ENCODE measurements at places on chromosomes 2 and 18.

GRCh38 chr2:126389446-126389845, 266.5 kb upstream of the GYPC start:
- no peaks in the 10 kb centered on the region for H3K27me3 ChIP-seq
- no peak overlapping the region for H3K27ac ChIP-seq
- no peaks in the 10 kb centered on the region for H3K4me1 ChIP-seq
- no peak overlapping the region for H3K4me3 ChIP-seq
- DNase-seq: no peak

DNA sequence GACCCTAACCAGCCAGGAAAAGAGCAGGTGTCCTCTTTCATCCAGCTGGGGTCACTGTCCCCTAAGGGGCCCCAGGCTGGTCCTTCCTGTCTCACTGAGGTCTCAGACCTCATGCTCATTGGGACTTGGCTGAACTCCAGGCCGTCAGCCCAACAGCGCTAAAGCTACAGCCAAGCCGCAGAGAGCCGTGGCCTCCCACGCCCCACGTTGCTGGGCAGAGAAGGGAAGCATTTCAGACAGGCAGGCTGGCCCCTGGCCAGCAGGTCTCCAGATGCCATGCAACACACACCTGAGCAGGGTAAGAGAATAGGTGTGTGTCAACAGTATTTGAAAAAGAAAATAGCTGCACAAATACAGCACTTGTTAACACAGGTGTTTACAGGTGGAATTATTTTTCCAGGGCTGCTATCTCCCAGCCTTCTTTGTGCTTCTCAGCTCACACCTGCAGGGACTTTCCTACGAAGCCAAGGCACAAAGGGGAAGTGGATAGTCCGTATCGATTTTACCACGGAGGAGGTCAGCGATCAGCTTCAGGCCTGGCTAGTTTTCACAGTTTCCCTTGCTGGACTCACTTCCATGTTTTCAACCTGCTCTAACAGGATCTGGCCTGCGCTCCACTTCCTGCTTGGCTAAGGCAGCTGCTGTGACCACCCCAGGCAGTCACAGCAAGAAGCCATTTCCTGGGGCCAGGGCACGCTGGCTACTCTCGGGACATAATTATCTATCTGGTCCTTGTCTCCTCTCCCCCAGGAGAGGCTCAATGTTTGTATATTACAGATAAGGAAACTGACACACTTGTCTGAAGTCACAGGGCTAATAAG, 156.1 kb upstream of the ID2 start:
- no peak overlapping the region for H3K27ac ChIP-seq
- no peak for DNase-seq
- peaks cover 2% of the 10 kb centered on the region for H3K4me1 ChIP-seq
- H3K36me3 ChIP-seq: no peaks in the 10 kb centered on the region
- no peaks in the 10 kb centered on the region for H3K27me3 ChIP-seq
- no peak overlapping the region for H3K4me3 ChIP-seq

DNA sequence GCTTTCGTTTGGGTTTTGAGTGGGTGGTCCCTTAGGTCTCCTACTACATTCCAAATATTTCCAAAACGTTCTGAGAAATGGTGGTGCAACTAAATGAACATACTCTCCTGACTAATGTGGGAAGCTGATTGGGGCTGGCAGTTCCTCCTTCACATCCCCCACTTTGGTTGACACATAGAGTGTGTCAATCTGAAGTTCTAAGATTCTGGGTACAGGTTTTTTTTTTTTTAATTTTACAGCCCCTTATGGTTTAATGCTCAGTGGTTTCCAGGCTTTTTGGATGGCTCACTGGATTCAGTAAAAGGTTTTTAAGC, 58.4 kb upstream of the ITGB6 start:
- H3K36me3 ChIP-seq: no peaks in the 10 kb centered on the region
- no peak for DNase-seq
- H3K27me3 ChIP-seq: no peaks in the 10 kb centered on the region
- peaks cover 2% of the 10 kb centered on the region for H3K4me1 ChIP-seq

DNA sequence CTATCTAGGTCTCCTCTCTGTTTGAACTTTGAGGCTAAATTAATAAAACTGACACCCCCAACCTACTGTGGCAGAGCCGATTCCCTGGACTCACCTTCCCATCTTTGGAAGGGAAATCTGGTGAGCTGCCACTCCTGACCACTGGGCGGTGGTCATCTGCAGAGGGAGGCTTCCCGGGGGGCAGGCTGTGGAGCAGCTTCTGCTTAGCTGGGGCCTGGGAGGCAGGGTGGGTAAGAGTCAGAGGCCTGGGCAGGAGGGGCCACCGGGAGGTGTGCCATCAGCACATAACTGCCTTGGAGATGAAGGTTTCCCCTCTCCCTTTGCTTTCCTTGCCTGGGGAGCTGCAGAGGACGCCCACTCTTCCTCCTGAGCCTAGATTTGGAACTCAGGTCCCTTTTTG, 2.3 kb upstream of the NPPC start:
- no peaks in the 10 kb centered on the region for H3K36me3 ChIP-seq
- peaks cover 15% of the 10 kb centered on the region for H3K4me1 ChIP-seq
- no peak overlapping the region for H3K27ac ChIP-seq
- no peak overlapping the region for H3K4me3 ChIP-seq
- DNase-seq: no peak
- H3K27me3 ChIP-seq: peaks cover 74% of the 10 kb centered on the region

DNA sequence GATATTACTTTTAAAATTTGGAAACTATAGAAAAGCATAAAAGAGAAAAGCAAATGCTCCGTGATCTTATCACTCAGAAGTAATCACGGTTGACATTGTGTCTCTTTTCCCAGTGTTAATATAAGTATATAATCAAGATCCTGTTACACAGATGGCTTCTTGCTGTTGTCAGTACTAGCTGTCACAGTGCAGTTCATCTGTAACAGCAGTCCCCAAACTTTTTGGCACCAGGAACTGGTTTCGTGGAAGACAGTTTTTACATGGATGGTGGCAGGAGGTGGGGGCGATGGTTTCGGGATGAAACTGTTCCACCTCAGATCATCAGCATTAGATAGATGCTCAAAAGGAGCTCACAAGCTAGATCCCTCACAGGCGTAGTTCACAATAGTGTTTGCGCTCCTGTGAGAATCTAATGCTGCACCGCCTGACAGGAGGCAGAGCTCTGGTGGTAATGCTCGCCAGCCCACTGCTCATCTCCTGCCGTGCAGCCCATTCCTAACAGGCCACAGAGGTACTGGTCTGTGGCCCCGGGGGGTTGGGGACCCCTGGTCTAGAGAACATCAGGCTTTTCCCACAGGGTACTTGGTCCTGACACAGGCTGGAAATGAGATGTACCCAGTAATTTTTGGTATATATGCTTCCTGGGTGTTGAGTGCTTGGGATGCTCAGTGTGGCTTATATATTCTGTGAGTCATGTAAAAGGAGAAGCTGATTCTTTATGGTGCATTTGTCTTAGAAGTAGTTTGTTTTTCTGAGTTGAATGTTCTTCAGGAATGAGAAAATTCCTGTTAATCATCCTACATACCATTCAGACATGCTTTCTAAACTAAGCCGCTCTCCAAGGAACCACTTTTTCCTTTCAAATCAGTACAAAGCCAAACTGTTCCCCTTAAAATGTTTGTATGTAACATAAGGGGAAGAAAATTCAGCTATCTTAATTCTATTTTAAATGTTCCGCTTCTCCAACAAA, 121.8 kb downstream of the NCK2 start:
- H3K27ac ChIP-seq: no peak overlapping the region
- no peak for DNase-seq
- H3K4me1 ChIP-seq: peaks cover 12% of the 10 kb centered on the region
- peaks cover 2% of the 10 kb centered on the region for H3K36me3 ChIP-seq
- no peak overlapping the region for H3K4me3 ChIP-seq

- H3K4me3 ChIP-seq: no peak overlapping the region
- H3K36me3 ChIP-seq: no peaks in the 10 kb centered on the region
- H3K4me1 ChIP-seq: no peaks in the 10 kb centered on the region
- no peak overlapping the region for H3K27ac ChIP-seq
- DNase-seq: no peak
Observed at GRCh38 chr18:71727909-71728308, 816.2 kb downstream of the CBLN2 start.

GRCh38 chr2:12712881-12713280, 3.9 kb upstream of the TRIB2 start:
- no peaks in the 10 kb centered on the region for H3K36me3 ChIP-seq
- no peak overlapping the region for H3K4me3 ChIP-seq
- H3K27ac ChIP-seq: no peak overlapping the region
- DNase-seq: no peak
- H3K27me3 ChIP-seq: no peaks in the 10 kb centered on the region
- H3K4me1 ChIP-seq: peaks cover 11% of the 10 kb centered on the region

DNA sequence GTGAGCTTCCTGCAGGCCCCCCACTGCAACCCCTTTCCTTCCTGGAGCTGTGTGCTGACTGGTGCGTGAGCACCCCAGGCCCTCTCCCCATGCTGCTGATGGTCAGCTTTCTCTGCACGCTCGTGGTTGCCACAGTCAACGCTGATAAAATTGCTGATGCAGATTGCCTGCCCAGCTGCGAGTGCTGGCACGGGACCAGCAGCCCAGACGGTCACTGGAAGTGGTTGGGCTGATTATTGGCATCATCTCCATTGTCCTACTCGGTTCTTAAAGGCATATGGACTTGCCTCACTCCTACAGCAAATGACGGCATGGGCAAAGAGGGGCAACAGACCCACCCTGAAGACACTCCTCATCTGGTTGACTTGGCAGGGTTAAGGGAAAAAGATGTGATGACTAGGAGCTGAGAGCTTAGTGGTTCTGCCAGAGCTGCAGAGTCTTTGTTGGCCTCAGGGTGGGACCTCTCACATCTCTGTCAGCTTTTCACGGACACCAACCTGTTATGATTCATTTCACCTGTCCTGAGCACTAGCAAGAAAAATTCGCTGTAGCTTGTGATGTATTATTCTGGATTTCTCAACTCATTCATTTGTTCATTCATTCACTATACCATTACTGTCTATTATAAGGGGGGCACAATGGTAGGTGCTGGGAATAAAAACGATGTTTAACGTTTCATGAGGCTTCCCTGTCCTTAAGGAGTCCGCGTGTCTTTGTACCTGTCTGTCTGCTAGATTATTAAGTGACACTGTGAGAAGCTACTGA, 38.4 kb downstream of the PAX8 start:
- peaks cover 5% of the 10 kb centered on the region for H3K36me3 ChIP-seq
- H3K27ac ChIP-seq: no peak overlapping the region
- DNase-seq: no peak
- peaks cover 17% of the 10 kb centered on the region for H3K4me1 ChIP-seq
- H3K27me3 ChIP-seq: no peaks in the 10 kb centered on the region

- no peaks in the 10 kb centered on the region for H3K36me3 ChIP-seq
- H3K4me3 ChIP-seq: no peak overlapping the region
- no peaks in the 10 kb centered on the region for H3K4me1 ChIP-seq
- no peak for DNase-seq
- H3K27ac ChIP-seq: no peak overlapping the region
- H3K27me3 ChIP-seq: no peaks in the 10 kb centered on the region
Observed at GRCh38 chr2:97911206-97911921, 84.4 kb downstream of the TMEM131 start.

All from neuronal stem cell (in vitro differentiated cells).